ENCODE measurements at places on chromosomes 5 and 9.

DNA sequence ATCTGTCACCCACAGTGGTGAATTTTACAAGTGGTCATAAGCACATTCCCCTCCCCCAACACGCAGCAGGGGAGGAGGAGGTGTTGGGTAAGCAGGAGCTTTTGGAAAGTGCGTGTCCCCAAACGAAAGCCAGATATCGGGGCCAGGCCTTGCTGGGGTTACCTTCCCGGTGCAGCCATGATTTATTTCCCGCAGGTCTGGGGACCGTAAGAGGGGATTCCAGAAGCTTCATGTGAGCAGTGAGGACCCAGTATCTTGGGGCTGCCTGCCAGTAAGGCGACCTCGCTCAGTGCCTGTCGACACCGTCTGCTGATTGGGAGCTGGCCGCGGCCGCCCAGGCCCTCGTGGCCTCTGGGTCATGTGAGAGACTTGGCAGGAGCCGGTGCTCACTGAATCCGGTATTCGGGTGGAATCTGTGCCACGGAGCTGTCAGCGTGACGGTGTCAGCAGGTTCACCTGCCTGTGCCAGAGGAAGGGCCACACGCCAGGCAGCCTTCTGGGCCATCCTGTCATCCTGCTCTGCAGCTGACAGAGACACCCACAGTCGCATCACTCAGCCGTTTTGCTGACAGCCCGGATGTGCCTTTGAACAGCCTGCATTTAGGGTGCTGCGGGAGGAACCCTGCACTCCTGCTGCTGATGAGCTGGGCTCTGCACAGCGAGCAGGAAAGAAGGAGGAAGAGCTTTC is 37.3 kb downstream of the SEC61B start:
- no peak for DNase-seq

- no peak for DNase-seq
Measured at GRCh38 chr9:130193531-130194377, 21.6 kb downstream of the NCS1 start.

DNA sequence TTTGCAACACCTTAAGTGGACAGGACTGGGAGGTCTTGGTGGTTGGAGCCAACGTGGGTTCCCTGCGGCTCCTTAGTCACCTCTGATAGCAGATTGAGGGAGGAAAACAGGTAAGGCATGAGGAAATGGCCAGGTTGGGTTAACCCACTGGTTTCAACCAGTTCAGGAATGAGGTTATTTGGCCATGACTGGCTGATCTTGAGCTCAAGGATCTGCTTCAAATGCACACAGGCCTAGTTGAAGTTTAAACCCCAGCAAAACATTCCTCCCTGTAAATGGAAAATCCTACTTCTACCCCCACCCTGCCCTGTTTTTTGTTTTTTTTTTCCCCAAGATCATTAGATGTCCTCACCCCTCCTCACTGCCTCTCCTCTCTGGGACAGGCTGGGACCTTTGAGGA is 3.2 kb upstream of the NUP214 start:
- DNase-seq, result no peak

- no peak for DNase-seq
Measured at GRCh38 chr9:122097679-122098315, 4.7 kb upstream of the TTLL11 start.

GRCh38 chr9:127519301-127520166 is 68.2 kb downstream of the LRSAM1 start:
- no peak for DNase-seq

Data from D721Med (cell line).